ENCODE measurements at places on chromosomes 5 and 9. TPM values are rescaled to one million over a fixed set of nuclear protein-coding genes. Genes with fewer than 3 reads are reported as not detected.

Gene SOX30
- under 0.01 TPM for total RNA-seq

Gene CAPSL
- not detected for total RNA-seq

Gene RABGAP1
- 43.8 TPM for total RNA-seq

Gene GGTA1
- total RNA-seq = not detected

Gene GRPEL2
- total RNA-seq = 15.9 TPM
